ENCODE measurements at places on chromosomes 2 and 18.

- no peak for ATAC-seq
Measured at GRCh38 chr2:11532416-11533055, 1.3 kb upstream of the GREB1 start.

DNA sequence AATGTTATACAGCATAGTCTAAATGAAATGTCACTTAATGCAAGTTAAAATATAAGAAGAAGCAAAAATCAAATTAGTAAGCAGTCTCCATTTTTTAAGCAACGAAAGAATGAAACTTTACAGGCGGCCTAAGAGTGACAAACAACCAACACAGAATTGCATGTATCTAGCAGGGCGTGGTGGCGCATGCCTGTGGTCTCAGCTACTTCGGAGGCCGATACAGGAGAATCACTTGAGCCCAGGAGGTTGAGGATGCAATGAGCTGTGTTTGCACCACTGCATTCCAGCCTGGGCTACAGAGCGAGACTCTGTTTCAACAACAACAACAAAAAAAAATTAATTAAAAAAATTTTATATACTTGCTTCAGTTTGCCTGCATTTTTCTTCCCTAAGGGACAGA, 16.6 kb downstream of the RBMS1 start:
- ATAC-seq = no peak

- ATAC-seq = no peak
Measured at GRCh38 chr2:192029089-192029488, 165.6 kb downstream of the TMEFF2 start.

DNA sequence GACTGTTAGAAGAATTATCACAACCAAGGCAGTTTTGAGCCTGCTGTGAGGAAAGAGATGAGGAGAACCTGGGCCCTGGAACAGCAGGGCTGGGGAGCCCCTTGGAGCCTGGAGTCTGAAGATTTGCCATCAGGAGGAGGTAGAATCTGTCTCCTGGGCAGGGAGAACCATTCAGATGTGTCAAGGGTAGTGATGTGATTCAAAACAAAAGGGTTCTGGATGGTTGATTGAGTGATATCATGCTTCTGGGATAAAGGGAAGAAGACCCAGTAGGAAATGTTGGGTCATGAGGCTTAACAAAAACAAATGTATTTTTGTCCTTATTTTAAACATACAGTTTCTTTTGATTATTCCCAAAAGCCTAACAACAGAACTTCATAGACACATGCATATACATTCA, 28.6 kb downstream of the RNF144A start:
- no peak for ATAC-seq

- no peak for ATAC-seq
Measured at GRCh38 chr2:30747206-30747605, 60.0 kb downstream of the CAPN13 start.

GRCh38 chr2:150214626-150215025, 272.8 kb downstream of the RND3 start:
- no peak for ATAC-seq

GRCh38 chr2:128322715-128323554, 4.3 kb upstream of the HS6ST1 start:
- no peak for ATAC-seq

- no peak for ATAC-seq
Measured at GRCh38 chr2:121577381-121577780, 46.7 kb downstream of the RNU4ATAC start.

GRCh38 chr18:32349728-32350395, 120.8 kb downstream of the GAREM1 start:
- ATAC-seq = peak; percentile 47

- peak; percentile 100 for ATAC-seq
Measured at GRCh38 chr2:26018184-26019055, 15.5 kb upstream of the RAB10 start.

DNA sequence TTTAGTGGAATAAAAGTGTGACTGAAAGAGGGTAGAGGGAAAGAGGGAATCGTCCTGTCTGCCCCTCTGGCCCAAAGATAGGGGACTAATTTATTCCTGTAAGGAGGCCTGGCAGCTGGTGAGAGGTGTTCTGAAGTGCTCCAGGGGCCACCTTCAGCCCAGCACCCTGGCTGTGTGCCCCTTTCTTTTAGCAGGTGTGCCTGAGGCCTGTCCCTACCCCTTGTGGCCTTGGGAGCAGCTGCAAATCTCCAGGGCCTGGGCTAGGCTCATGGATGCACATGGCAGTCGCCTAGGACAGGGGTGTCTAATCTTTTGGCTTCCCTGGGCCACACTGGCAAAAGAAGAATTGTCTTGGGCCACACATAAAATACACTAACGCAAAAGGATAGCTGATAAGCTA, 37.3 kb downstream of the FHOD3 start:
- no peak for ATAC-seq

GRCh38 chr18:37419315-37419714, 146.3 kb downstream of the CELF4 start:
- no peak for ATAC-seq

GRCh38 chr2:241769819-241770184, 6.8 kb upstream of the GAL3ST2 start:
- no peak for ATAC-seq

DNA sequence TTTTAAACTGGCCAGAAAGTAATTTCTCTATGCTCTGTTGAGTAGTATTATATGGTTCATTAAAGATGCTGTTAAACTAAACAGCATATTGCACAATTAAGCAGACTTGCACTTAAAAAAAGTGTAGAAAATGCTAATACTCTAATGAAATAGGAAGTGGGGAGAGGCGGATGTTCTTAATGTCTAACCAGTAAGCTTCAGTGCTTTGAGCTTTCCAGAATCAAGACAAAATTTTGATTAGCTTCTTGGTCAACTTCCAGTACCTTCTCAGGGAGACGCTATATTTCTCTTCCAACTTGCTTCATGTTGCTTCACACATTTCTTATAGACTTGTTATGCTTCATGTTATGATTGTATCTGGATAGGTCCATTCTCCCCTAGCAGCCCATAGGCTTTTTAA, 89.1 kb downstream of the MAP2 start:
- no peak for ATAC-seq

GRCh38 chr2:160803881-160804280, 310.3 kb upstream of the RBMS1 start:
- ATAC-seq = no peak

DNA sequence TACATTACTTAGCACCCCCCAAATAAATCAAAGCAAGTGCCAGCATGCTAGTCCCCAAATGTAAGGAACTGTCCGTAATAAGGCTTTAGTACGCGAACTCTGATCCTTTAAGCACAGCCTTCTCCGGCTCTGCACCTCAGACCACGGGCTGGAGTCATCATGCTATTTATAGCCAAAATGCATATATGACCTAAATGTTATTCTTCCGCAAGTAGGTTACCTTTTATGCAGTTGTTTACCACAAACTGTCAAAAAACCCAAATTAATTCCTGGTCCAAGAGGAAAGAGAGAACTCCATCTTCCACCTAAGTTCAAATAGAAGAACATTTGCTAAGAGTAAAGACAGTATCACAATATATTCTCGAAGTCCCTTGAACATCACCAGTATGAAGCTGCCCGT, 42.7 kb downstream of the ZNF516 start:
- ATAC-seq = peak; percentile 57

GRCh38 chr2:135863233-135863632, 13.0 kb downstream of the MCM6 start:
- no peak for ATAC-seq

DNA sequence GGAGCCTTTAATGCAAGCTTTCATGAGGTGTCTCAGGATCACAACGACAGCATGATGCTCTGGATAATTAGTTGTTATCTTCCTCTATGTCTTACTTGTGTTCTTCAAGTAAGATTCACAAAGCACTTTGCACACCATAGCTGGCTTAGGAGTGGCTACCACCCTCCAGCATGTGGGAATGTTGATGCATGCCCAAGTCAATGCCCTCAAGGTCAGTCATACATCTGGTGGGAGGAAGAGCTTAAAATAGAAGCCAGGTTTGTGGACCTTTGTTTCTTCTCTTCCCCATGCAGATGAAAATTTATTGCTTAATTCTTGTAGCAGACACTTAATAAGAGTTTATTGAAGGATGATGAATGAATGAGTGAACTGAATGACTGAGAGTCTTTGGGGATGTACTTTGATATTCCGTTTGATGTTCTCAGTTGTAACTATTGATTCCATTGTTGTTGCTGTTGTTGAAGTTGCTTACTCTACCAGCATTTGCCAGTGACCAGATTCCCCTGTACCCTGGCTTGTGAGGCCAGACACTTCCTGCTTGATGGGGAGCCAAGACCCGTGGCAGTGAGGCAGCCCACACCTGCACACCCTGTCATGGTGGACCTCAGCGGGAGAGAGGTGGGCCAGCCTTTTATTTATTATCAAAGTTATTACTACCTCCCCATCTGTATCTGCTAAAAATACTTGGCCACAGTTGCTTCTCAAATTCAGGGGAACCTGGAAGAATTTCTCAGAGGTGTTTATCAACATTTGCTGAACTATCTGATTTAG, 137.8 kb downstream of the LAMA3 start:
- no peak for ATAC-seq

DNA sequence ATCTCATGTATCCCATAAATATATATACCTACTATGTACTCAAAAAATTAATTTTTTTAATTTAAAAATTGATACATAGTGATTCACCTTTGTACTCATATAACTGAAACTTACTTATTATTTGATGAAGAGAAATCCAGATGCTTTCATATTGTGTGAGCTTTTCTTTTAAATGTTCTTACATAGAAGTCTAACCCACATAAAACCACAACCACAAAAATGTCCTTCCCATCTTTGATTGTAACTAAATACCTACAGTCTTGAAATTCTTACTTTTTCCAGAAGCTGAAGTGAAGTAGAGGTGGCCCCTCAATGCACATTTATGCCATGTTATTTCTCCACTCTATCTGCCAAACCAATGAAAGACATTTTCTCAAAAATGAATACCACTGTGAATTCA, 117.9 kb upstream of the COL5A2 start:
- no peak for ATAC-seq

DNA sequence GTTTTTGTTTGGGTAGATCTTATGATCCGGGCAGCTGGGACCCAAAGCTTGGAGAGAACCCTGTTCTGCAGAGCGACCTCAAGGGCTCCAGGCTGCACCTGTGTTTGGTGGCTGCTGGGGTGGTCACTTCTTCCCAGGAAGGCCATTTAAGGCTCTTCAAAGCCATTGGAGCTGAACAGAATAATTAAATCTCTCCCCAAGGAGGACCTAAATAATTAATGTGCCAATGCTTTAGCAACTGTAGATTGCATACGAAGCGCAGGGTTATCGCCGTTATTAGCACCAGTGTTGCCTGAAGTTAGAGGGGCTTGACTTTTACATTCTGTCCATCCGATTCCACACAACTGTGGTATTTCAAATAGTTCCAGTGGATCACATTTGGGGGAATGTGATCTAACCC, 251.4 kb downstream of the ATAD2B start:
- ATAC-seq = no peak

- ATAC-seq = no peak
Measured at GRCh38 chr2:2709431-2709770, 378.3 kb upstream of the MYT1L start.

- ATAC-seq = no peak
Measured at GRCh38 chr2:29011418-29012060, 30.4 kb downstream of the TOGARAM2 start.

DNA sequence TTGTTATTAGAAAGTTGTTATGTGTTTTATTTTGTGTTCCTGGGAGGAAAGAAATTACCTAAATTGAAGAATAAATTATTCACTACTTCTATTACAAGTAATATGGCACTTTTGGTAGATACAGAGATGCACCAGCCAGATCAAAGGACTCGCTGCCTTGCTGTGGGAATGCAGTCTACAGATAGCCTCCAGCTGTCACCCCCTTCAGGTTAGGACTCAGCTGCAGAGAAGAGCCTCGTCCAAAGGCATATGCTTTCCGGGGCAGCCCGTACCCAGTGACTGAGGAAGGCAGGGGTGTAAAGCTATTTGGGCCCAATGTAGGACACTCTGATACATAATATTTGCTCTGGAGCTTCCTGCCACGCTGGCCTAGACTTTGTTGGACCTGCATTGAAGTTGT, 90.2 kb downstream of the CCDC148 start:
- ATAC-seq = no peak

GRCh38 chr2:176085861-176086771, 2.4 kb upstream of the EVX2 start:
- peak; percentile 58 for ATAC-seq

DNA sequence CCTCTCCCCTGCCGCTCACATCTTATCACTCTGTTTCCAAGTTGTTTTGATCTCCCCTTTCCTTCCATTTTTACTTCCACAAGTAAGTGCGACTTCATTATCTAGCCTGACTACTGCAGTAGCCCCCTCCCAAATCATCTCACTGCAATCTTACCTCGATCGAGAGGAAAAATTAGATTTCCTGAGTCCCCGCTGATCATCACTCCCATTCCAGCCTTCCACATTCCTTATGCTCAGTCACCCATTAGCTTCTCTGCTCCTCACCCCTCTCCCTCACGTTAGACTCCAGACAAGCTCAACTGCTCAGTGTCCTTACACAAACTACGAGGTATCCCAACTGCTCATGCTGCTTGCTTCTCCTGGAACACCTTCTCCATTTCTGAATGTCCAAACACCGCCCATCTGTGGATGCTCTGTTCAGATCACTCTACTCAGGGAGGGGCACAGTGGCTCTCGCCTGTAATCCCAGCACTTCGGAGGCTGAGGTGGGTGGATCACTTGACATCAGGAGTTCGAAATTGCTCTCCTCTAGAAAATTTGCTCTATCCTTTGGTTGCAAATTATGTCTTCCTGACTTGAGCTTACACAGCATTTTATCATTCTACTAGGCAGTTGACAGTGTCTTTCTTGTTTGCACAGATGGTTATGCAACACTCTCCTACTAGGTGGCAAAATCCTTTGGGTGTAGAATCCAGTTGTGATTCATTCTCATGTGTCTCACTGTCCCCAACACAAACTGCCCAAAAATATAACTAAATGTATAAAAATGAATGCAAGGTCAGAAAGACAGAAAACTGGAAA, 96.5 kb downstream of the INO80D start:
- no peak for ATAC-seq

DNA sequence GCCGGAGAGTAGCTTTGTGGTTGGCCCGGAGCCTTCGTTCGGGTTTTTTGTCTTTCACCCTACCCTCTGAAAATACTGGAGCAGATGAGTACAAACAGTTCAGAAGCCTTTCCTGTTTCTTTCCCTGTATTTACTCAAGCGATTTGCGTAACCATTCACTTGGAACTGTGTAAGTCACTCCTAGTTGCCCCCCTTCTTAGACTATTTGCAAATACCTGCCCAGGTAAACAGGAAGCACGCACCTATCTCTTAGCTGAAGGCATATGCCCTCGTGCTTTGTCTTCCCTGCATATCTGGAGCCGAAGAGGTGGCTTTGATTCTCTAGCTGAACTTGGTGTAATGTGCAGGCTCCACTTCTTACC, 1.4 kb downstream of the KCNS3 start:
- ATAC-seq = no peak

Data from motor neuron (in vitro differentiated cells).